ENCODE measurements at places on chromosomes 4 and X. TPM values are rescaled to one million over a fixed set of nuclear protein-coding genes. Genes with fewer than 3 reads are reported as not detected.

- DNase-seq, result no peak
Measured at GRCh38 chrX:20418379-20419150, 151.9 kb upstream of the RPS6KA3 start.

Gene MND1
- polyA plus RNA-seq, result 0.95 TPM

- peak; percentile 64 for DNase-seq
Measured at GRCh38 chr4:74932832-74933561, at the start of gene PARM1. Gene PARM1, plus strand, starts transcription at chr4:74933116. Its CDS starts 212 bp downstream, at chr4:74933328.

DNA sequence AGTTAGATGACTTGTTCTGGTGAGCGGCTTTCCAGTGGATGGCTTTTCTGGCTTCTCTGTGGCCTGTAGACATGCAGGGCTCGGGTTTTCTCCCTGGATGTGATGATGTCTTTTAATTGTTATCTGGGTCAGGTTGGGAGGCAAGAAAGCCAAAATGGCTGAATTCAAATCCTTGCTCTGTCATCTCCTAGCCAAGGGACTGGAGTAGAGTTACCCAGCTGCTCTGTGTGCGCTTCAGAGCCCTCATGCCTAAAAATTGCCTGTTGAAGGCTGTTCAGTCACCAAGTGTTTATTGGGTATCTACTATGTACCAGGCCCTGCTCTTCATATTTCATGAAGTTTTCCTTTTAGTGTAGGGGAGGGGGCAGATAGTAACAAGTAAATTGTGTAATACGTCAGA is 7.3 kb downstream of the DCUN1D4 start:
- no peak for DNase-seq

GRCh38 chrX:148372925-148373324 is 127.5 kb upstream of the AFF2 start:
- DNase-seq, result no peak
